Lower lobe of right lung (tissue), 2 donors: ENCODE measurements at places on chromosomes 16 and 17. TPM values are rescaled to one million over a fixed set of nuclear protein-coding genes. Genes with fewer than 3 reads are reported as not detected.

The TP53TG3D gene
- total RNA-seq = 0.77 TPM

DNA sequence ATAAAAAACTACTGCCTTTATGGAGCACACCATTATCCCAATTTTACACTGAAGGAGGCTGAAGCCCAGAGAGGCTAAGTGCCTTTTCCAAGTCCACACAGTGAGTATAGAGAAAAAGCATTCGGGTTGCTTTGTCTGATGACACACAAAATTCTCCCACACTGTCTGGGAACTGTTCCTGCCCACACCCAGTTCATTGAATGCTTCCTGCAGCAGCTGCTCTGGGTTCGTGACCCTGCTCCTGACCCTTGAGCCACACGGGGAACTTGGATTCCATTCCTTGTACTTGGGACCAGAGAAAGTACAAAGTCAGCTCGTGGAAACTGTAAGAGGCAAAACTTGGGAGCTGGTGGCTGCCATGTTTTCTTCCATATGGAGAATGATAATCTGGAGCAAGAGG lies 57.9 kb downstream of the AKAP1 start:
- H3K36me3 ChIP-seq = no peaks in the 10 kb centered on the region
- no peak overlapping the region for H3K4me3 ChIP-seq
- no peak overlapping the region for H3K27ac ChIP-seq

The MLYCD gene
- 9.1 TPM for total RNA-seq

- no peak for DNase-seq
- no peaks in the 10 kb centered on the region for H3K36me3 ChIP-seq
- H3K27ac ChIP-seq = no peak overlapping the region
- no peak overlapping the region for H3K4me3 ChIP-seq
Observed at GRCh38 chr16:709566-710499, 4.2 kb upstream of the FBXL16 start.

DNA sequence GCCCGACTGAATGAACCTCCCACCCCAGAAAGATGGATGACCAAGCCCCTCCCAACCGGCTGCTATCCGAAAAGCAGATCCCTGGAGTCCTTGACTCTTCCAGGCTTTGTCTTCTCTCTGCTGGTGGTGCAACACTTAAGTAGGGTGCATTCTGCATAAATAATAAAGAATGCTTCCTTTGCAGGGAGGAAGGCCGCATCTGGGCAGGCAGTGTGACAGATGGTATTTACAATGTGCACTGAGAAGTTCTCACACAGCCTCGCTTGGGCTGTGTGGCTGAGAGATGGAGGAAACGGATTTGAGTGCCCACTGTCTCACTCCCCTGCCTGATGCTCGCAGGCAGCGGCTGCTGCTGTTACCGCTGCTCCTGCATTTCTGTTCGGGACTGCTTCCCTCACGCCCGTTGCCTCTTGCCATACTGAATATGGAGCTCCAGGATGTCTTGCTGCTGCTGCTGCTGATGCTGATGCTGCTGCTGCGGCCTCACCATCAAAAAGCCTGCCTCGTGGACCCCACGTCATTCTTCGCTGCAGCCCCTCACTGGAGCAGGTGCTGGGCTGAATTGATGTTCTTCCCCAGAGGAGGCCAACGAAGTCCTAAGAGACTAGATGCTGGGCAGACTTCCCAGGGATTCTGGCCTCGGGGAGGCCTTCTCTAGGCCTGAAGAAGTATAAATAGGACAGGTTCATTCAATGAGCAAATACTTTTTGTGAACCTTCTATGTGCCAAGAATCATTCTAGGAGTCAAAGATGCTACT lies 7.1 kb upstream of the RHBDL3 start:
- no peaks in the 10 kb centered on the region for H3K4me1 ChIP-seq
- H3K4me3 ChIP-seq = no peak overlapping the region
- no peak overlapping the region for H3K27ac ChIP-seq
- H3K36me3 ChIP-seq = no peaks in the 10 kb centered on the region

DNA sequence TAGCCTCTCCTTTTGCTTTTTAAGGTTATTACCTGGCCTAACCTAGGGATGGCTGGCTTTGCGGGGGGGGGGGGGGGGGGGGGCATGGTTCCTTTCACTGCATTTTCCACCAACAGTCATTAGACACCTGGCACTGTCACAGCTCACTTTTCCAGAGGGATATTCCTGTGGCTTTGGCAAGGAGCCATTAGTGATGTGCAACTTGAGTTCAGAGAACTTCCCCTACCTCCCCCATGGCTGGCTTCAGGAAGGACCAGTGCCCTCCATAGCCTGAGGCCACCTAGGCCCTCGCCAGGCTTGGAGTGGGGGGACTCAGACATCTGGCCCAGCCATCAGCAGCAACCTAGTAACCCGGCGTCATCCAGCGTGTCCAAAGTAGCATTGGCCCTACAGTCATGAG lies 234.6 kb downstream of the CPPED1 start:
- no peaks in the 10 kb centered on the region for H3K4me1 ChIP-seq

The PARD6A gene
- total RNA-seq = 5.5 TPM

- H3K27ac ChIP-seq = no peak overlapping the region
- no peaks in the 10 kb centered on the region for H3K27me3 ChIP-seq
- no peaks in the 10 kb centered on the region for H3K36me3 ChIP-seq
- H3K4me1 ChIP-seq = peaks cover 7% of the 10 kb centered on the region
Observed at GRCh38 chr16:57603115-57604024, 25.1 kb upstream of the ADGRG1 start.

The CLEC10A gene
- 7.7 TPM for total RNA-seq

GRCh38 chr16:3756113-3756512 lies 38.8 kb upstream of the TRAP1 start:
- H3K27ac ChIP-seq = no peak overlapping the region
- H3K4me3 ChIP-seq = no peak overlapping the region
- H3K36me3 ChIP-seq = peaks cover 95% of the 10 kb centered on the region
- H3K27me3 ChIP-seq = no peaks in the 10 kb centered on the region
- no peak for DNase-seq
